ENCODE measurements at places on chromosomes 2 and 18.

DNA sequence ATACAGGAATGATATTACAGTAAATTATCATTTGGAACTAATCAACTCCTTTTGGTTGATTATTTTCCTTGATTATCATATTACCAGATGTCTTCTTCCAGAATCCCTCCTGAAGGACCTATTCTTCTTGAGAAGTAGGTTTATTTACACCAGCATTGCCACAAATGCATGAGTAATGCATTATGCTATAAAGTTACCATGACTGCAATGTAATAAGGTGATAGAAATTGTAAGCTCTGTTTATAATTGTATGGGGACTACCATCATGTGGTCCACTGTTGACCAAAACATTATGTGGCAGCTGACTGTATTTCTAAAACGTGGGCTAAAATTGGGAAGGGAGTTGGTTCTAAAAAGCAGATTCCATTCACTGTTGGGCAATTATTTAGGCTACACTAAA lies 602.2 kb downstream of the NYAP2 start:
- DNase-seq = no peak

- no peak for DNase-seq
Observed at GRCh38 chr2:160294889-160295288, 94.8 kb upstream of the ITGB6 start.

- no peak for DNase-seq
Observed at GRCh38 chr18:67735506-67735905, 219.0 kb upstream of the DSEL start.

- DNase-seq = no peak
Observed at GRCh38 chr18:69326094-69326493, 74.6 kb upstream of the DOK6 start.

GRCh38 chr2:37361994-37362698 lies 17.7 kb downstream of the QPCT start:
- no peak for DNase-seq

Data from HS-5 (cell line).